Stimulated activated CD4-positive, alpha-beta T cell treated with anti-CD3 and anti-CD28 coated beads, Interleukin-2, amount 100 ng/mL, for 48 hours (primary cell): ENCODE measurements at places on chromosomes 12 and 14.

- DNase-seq, result no peak
Observed at GRCh38 chr12:26798023-26798422, 35.0 kb downstream of the ITPR2 start.

DNA sequence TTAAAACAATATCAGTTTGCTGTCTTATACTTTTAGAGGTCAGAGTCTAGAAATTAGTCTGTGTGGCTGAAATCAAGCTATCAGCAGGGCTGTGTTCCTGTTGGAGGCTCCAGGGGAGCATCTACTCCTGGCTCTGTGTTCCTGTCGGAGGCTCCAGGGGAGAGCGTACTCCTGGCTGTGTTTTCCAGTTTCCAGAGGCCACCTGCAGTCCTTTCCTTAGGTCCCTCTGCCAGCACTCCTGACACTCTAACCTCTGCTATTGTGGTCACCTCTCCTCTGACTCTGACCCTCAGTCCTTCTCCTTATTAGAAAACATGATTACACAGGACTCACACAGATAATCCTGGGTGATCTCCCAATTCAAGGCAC is 1140.7 kb upstream of the TMEM132C start:
- no peak for DNase-seq

DNA sequence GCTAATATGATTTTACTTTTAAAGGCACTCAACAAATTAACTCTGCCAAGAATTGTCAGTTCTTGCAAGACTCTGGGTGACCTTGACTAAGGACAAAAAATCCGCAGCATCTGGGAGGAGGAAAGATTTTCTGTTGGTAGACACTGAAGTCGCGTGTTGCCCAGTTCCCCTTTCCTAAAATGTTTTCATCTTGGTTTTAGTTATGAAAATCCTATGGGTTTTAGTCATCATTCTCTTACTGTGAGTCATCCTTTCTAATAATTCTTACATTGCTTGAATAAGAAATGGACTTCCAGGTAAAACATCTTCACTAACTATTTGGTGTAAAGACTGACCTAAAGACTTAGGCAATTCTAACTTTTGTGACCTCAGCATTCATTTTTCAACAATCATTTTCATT is 9.1 kb downstream of the GSG1 start:
- no peak for DNase-seq

DNA sequence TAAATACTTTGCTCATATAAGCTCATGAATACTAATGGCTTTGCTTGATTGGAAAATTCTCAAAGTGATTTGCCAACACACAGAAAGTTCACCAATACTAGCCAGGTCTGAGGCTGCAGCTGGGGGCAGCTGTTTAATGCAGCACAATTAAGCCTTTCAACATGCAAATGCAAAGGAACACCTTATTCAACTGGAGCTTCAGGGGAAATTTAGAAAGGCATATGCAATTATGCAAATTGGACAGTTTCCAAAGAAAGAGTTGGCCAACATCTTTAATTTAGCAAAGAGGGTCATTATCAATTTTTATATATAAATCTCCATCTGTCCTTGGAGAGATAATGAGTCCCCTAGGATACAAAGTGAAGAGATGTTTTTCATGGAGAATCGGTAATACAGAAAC is 40.2 kb upstream of the OTOGL start:
- no peak for DNase-seq

DNA sequence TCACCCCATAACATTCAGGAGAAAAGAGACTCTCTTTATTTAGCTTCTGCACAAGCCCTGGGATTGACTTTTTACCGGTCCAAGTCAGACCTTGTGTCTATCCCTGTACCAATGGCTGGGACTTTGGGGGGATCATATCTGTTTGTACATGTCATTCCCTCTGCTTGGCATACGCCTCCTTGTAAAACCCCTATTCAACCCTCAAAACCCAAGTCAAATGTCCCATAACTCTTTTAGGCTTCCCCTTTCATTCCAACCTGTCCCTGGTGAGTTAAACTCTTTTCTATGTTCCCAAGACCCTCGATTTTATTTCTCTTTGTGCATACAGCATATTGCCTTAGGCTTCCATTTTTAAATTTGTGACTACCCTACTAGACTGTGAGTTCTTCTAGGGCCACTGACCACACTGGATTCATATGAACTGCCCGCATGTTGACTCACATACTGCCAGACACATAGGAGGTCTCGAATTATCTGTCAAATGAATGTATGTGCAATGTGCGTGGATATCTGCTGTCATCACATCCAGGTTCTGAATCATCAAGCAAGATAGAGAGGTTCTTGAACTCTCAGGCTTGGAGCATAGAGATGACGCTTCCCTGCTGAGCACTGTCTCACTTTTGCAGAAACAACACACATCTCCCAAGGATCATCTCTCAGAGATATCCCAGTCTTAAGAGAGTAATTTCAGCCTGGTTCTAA is 548.6 kb upstream of the TBX3 start:
- no peak for DNase-seq

DNA sequence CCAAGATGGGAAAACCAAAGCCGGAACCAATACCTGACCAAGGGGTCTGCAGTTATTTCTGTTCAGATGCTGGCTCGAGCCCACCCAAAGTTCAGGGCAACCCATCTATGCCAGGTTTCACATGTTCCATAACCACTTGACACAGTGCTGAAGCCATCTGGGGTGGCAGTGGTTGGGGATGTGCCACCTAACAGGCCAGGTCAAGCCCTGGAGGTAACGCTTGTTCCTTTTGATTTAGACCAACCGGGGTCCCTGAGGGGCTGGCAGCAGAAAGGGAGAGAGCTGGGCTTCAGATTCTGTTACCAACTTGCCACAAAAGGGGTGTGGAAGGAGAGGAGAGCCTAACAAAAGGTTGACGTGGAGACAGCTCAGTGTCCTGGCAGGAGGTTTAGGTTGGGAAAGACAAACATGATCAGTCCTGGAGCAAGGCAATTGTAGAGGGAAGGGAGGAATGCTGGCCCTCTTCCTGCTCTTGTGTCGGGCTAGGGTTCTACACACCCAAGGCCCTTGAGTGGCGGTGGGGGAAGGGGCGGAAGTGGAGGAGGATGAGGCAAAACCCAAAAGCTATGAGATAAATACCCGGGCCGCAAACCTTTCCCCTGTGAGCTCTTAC is 31.9 kb downstream of the CACNA2D4 start:
- no peak for DNase-seq

DNA sequence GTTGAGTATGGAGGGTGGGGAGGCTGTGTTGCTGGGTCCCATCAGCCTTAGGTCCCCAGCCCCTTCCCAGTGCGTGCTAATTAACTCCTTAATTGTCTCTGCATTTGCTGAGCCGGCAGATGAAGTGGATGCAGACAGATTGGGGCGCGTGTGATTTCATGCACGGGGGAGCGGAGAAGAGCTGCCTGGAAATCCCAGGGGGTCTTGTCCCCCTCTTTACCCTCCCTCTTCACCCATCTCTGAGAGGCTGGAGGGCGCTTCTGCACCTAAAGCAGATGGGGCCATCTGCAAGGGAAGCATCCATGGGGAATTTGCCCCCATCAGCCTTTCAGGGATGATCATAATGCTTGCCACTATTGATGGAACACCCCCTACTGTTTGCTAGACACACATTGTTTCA is 4.4 kb upstream of the ASIC1 start:
- no peak for DNase-seq

- DNase-seq, result no peak
Observed at GRCh38 chr12:130815028-130815741, 23.9 kb downstream of the STX2 start.

DNA sequence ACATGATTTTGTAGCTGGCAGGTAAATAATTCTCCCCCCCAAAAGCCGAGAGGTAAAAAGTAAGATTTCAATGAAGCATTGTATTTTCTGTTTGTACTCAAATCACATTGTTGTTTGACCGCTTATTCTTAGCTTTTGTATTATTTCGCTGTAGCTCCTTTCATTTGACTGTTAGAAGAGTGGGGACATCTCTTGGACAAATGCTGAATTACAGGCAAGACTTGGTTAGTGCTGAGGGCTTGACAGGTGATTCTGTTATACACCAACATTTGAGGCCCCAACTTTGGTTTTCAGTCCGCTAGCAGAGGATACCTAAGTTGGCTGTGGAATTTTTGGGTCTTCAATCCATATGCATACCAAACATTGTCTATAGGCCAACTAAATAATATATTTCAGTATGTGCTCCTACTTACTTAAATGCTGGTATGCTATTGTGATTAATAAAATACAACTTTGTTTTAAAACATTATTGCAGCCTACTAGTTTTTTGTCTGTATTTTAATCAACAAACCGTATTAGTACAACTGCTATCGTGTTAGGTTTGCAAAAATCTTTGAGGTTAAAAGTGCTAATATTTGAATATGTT is 102.2 kb downstream of the ERC1 start:
- peak; percentile 13 for DNase-seq

- no peak for DNase-seq
Observed at GRCh38 chr14:96189281-96189711, 15.3 kb upstream of the BDKRB2 start.

DNA sequence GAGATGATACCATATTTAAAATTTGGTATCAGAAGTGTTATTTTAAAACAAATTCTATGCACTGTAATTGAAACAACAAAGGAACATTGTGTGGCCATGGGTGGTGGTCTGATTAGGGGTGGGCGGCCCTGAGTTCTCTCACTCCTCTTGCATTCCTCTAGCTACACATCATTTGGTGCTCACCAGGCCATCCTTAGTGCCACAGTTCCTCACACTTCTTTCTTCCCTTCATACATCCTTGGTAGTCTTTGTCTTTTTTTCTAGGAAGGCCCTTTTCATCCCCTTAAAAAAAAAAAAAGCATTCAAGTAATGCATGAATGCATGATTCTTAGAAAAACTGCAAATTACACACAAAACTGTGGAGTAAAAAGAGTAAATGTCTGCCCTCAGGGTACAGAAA is 2.4 kb upstream of the MANSC4 start:
- DNase-seq, result no peak

DNA sequence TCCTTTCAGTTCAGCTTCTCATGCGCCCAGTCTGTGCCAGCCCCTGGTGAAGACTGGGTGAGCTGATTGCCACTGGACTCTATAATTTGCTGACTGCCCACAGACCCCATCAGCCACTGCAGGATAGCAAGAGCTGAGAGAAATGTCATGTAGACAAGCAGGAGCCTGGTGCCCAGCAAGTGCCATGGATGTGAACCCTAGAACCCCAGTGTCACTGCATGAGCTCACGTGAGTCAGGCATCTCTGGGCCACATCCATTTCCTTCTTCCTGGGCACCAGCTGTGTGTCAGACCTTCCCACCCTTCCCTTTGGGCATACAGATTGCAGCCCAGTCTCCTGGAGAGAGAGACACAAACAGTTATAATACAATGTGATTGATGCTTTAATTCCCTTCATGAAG is 73.8 kb downstream of the NTF3 start:
- DNase-seq, result no peak

GRCh38 chr12:10358131-10358530 is 31.7 kb downstream of the KLRK1 start:
- no peak for DNase-seq

- no peak for DNase-seq
Observed at GRCh38 chr14:64681796-64682710, 22.2 kb upstream of the PLEKHG3 start.

DNA sequence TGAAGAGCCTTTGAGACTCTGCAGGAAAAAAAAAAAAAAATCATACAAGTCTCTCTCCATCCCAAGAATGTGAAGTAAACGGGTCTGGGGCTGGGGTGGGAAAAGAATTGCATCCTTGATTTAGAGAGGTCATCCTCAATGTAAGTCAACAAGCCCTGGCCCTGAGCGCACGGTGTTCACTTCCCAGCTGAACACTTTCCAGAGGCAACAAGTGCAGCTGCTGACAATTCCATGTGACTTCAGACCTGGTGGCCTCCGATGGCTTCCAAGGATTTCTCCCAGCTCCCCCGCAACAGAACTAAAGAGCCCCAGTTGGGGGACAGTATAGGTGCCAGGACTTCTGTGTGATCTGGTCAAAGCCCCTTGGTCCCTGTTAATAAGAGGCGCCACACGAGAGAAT is 2.4 kb downstream of the RILPL1 start:
- DNase-seq, result no peak

GRCh38 chr12:125418902-125419564 is 353.8 kb downstream of the AACS start:
- DNase-seq, result no peak

- no peak for DNase-seq
Observed at GRCh38 chr12:117030187-117030900, 68.9 kb downstream of the TESC start.

DNA sequence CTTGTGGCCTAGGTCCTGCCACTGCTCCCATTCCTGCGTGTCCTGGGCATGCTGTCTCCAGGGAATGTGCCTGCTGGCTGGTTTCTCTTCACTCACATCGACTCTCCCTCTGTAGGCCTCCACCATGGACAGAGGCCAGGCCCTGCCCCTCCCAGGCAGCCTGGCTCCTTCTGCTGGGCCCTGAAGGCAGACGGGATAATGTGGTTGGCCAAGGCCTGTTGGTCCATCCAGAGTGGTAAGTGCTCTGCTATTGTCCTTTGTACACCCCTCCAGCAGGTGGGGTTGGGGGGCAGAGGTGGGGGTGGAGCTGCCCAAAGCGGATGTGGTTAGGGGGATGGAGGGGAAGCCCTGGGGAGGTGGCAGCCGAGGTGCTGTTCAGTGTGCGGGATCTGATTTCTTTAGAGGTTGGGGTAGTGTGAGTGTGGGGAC is 9.5 kb upstream of the NR4A1 start:
- no peak for DNase-seq

DNA sequence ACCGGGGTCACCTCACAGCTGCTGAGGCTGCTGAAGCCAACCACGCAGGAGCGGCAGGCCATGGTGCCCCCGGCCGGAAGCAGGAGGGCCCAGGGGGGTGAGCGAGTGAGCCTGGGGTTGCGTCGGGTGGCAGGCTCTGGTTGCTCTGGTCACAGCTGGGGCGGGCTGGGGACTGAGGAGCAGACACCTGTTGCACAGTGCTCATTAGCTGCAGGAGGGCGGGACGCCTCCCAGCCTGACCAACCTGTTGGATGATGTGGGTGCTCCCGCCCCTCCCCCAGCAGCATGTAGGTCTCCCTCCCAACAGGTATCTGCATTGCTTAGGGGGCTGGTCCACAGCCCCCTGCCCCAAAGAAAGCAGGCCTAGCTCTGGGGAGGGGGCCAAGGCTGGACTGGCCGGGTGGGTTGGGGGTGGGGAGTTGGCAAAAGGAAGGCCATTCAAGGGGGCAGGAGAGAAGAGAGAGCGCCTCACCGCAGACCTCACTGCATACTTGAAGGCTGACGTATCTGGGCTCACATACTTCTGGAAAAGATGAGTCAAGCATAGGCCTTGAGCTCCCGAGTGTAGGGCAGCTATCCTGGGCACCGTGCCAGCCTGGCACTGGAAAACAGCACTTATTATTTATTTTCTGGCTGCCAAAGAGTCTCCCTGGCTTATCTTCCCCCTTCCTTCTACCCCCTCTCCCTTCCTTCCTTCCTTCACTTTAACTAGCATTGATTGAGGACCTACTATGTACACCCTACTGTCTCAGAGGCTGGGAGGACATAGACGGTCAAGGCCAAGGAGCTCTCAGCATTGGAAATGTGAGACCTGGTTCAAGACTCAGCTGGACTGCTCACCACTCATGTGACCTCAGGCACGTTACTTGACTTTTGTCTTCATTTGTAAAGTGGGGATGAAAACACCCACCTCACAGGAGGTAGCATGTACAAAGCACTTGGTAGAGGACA is at the start of gene KRT80:
Gene KRT80, minus strand, starts transcription at position 174 of the 951 bp plus-strand sequence. Its CDS starts 112 bp downstream, at position 62.
- peak; percentile 7 for DNase-seq

- DNase-seq, result no peak
Observed at GRCh38 chr12:104340177-104340576, 36.6 kb downstream of the EID3 start.

- DNase-seq, result no peak
Observed at GRCh38 chr14:50953502-50953901, 9.2 kb upstream of the PYGL start.

GRCh38 chr14:95871531-95871930 is 5.1 kb upstream of the TUNAR start:
- no peak for DNase-seq

GRCh38 chr12:104909761-104910160 is 48.3 kb downstream of the SLC41A2 start:
- no peak for DNase-seq
